ENCODE measurements at places on chromosomes 5 and 9.

- DNase-seq = no peak
Observed at GRCh38 chr5:180689071-180689694, 39.8 kb upstream of the FLT4 start.

DNA sequence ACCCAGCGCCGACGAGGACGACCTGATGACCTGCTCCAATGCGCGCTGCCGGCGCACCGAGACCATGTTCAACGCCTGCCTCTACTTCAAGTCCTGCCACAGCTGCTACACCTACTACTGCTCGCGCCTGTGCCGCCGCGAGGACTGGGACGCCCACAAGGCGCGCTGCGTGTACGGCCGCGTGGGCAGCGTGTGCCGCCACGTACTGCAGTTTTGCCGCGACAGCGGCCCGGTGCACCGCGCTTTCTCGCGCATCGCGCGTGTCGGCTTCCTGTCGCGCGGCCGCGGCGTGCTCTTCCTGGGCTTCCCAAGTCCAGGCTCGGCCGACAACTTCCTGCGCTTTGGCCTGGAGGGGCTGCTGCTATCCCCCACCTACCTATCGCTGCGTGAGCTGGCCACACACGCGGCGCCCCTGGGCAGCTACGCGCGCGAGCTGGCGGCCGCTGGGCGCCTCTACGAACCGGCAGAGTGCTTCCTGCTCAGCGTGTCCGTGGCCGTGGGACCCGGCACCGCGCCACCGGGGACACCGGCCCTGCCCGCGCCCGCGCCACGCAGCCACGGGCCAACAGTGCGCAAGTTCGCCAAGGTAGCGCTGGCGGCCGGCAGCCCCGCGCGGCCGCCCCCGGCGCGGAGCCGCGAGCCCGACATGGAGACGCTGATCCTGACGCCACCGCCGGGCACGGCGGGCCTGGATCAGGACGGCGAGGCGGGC lies 2.7 kb upstream of the PHPT1 start:
- peak; percentile 30 for DNase-seq

- DNase-seq = no peak
Observed at GRCh38 chr9:130292106-130292505, 26.5 kb downstream of the HMCN2 start.

GRCh38 chr5:149828161-149829011 lies 98.3 kb downstream of the PPARGC1B start:
- DNase-seq = peak; percentile 95

DNA sequence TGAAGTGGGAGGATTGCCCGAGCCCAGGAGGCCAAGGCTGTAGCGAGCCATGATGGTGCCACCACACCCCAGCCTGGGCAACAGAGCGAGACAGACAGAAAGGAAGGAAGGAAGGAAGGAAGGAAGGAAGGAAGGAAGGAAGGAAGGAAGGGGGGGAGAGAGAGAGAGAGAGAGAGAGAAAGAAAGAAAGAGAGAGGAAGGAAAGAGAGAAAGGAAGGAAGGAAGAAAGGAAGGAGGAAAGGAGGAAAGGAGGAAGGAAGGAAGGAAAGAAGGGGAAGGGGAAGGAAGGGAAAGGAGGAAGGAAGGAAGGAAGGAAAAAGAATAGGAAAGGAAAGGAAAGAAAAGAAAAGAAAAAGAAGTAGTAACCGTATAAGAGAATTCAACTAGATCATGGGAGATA lies 20.8 kb upstream of the LHFPL2 start:
- no peak for DNase-seq

- DNase-seq = peak; percentile 61
Observed at GRCh38 chr9:136488247-136489214, 5.7 kb upstream of the SEC16A start.

- peak; percentile 42 for DNase-seq
Observed at GRCh38 chr5:40507095-40507494, 172.6 kb upstream of the PTGER4 start.

DNA sequence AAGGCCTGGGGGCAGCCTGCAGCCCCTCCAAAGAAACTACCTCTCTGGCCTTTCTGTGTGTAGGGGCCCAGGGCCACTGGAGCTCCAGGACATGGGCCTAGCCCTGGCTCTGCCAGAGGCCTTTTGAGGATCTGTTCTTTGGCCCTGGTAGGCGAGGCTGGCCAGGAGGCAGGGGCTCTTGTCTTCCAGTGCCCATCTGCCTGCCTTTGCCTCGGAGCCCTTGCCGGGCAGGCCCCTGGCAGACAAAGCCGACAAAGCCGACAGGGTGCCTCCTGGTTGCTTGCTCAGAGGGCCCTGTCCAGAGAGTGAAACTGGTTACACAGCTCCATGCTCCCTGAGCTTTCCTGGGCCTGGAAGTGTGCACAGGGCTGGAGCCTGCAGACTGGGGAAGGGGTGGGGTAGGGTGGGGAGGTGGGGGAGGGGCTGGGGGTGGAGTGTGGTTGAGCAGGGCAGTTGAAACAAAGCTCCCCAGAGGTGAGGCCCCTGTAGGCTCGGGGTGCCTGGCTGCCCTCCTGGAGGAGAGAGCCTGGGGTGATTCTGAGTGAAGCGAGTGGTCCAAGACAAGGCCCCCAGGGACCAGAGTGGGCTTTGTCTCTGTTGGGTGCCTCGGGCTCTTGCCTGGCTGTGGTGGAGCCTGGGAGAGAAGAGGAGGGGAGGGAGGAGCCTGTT lies 29.3 kb downstream of the PTPA start:
- peak; percentile 48 for DNase-seq

- DNase-seq = peak; percentile 8
Observed at GRCh38 chr5:6475626-6476312, 27.1 kb downstream of the UBE2QL1 start.

- DNase-seq = peak; percentile 53
Observed at GRCh38 chr5:109413458-109413857, 3.7 kb upstream of the PJA2 start.

- no peak for DNase-seq
Observed at GRCh38 chr5:54761213-54761701, 224.1 kb downstream of the ESM1 start.

DNA sequence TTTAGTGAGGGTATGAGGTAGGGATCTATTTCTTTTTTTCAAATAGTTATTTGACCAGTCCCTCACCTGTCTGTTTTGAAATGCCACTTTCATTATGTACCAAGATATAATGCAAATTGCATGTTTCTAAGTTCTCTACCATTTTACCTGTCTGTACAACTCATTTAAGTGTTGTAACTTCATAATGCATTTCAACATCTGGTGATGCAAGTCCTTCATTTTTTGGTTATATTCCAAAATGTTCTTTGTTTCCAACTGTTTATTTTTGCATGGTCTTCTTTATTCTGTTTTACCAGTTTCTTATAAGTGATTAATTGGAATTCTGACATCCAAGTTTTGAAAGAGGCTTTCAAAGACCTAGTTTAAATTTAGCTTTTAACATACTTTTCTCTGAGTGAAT lies 26.8 kb downstream of the TDRD7 start:
- DNase-seq = peak; percentile 4

DNA sequence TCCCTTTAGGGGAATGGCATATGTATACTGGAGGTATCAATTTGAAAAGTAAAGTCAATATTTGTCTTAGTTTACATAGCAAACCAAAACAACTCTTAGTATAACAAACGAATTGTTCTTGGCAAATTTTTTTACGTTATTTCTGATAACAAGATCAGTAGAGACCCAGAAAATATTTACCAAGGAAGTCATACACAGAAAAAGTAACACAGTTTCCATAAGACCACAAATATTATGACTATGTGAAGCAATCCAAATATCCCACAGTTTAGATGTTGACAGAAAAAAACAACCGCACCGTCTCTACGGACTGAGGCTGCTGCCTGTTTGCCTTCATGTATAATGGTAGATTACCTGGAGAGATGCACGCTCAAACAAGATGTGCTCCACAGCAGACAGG lies 46.5 kb upstream of the DAPK1 start:
- no peak for DNase-seq

- no peak for DNase-seq
Observed at GRCh38 chr5:137954131-137954879, 65.0 kb downstream of the PKD2L2 start.

DNA sequence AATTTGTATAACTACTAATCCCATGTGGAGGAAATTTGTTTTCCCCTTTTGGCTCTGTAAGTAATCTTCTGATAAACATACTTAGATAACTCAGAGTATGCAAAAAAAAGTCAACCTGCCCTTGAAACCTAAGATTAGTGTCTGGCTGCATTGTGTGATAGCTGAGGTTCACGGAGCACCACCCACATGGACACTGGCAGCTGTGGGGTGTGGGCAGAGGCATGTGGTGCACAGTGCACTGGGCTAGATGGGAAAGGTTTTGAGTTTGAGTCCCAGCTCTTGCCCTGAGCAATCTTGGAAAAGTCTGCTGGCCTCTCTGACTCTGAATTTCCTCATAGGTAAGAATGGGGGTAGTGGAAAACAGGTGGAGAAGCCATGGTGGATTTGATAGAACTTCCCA lies 75.1 kb downstream of the PLCXD3 start:
- DNase-seq = no peak

DNA sequence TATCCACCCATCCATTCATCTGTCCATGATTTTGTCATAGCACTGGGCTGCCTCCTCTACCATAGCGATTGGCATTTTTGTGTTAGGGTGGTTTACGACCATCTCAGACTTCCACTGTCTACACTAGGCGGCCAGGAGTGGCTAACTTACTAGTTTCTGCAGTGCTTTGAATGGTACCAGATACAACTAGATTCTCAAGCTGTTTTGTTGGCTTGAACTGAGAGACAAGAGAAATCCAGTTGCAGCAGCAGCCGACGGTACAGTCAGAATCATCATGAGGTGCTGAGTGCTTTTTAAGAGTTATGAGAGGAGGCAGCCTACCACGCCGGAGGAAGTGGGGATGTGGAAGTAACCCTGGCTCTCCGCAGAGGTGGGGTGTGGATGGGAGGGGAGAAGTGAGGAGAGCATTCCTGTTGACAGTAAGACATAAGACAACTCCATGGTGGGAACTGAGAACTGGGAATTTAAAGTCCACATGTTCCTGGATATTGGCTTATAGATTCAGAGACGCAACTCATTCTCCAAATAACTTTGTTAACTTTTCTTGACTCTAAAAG lies 27.9 kb downstream of the COL5A1 start:
- DNase-seq = no peak

DNA sequence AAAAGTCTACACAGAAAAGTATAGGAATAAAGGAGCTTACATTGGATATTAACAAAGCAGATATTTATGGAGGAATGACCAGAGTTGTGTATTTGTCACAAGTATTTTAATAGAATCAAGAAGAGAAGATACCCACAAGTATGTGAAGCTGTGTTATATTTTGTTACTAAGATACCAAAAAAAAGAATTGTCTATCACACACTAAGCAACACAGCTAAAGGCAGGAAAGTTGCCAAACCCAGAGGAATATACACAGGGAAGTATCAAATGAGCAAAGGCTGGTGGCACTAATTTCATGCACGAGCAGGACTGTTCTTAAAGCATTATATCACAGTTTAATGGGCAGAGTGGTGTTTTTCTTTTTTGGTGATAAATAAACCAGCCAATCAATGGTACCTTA lies 30.9 kb upstream of the RAI14 start:
- no peak for DNase-seq

DNA sequence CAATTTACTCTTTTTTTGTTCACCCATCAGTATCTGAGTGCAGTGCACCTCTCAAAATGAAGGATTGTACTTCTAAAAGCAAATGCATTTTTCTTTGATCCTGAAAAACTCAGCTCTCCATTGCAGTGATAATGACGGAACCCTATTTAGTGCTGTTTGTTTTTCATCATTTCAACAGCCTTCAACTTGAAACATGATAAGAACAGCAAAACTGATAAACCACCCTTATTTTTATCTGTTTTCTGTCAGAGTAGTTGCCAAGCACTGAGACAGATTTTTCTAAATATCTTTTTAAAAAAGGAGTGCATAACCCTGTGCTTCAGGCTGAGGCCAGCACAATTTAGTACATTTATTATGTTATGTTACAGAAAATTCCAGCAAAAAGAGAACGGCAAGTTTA lies 549.8 kb upstream of the DMAC1 start:
- no peak for DNase-seq

DNA sequence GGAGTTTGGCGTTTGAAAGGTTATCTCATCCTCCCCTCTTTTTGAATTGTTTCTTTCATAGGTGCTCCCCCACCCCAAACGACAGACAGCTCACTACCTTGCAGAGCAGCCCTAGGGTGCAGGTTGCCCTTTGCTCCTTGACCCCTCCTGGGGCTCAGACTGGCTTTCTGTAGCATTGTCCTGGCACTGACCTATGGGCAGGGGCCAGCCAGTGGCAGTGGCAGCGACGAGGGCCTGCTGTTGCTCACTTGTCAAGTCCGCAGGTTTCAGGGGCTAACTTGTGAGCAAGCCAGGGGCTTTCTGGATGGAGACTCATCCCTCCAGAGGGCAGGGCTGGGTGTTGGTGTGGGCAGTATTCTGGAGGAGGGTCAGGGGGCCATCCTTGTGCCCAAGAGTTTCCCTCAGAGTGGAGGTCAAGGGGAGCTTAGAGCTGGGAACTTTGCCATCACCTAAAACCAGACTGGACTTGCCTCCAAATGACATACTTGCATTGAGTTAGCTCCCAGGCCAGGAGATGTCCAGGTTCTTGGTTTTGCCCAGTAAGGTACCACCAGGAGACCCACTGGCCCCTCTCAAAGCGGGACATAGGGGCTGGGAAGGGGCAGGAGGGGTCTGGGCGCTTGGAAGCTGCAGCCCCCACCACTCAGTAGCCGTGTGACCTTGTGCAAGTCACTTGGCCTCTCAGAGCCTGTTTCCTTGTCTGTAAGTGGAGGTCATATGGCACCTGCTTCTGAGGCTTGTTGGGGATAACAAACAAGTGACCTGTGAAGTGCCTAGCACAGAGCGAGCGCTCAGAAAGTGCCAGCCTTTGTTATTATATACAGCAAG lies 53.5 kb upstream of the CDKN2AIPNL start:
- no peak for DNase-seq

- DNase-seq = peak; percentile 51
Observed at GRCh38 chr5:135387629-135387960, 11.4 kb downstream of the MACROH2A1 start.

DNA sequence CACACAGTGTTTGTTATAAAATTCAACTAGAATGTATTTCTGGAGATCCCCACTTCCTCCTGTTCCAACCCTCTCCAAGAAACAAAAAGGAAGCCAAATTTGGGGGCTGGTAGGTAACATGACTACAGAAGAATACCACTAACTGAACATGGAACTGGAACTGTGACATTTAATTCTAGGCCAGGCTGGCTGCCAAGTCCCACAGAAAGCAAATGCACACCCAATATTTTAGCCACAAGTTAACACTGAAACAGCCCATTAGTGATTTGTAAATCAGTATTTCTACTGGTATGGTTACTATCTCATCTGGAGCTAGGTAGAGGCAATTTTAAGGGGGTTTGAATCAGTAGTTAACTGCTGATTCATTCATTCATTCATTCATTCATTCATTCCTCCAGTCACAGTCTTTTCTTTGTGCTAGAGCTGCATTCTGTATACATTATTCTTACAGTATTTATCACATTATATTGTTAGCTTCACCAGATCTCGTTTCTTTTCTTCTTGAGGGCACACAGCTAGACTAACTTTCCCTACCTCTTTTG lies 131.7 kb upstream of the GDNF start:
- peak; percentile 4 for DNase-seq

Measured in hematopoietic multipotent progenitor cell treated with erythropoietin and hydrocortisone succinate and interleukin-3 and kit ligand, for 4 days (in vitro differentiated cells).